ENCODE measurements at places on chromosomes 4 and X.
A peak's percentile ranks its signal among the peaks of the same experiment; 100 is the strongest.

DNA sequence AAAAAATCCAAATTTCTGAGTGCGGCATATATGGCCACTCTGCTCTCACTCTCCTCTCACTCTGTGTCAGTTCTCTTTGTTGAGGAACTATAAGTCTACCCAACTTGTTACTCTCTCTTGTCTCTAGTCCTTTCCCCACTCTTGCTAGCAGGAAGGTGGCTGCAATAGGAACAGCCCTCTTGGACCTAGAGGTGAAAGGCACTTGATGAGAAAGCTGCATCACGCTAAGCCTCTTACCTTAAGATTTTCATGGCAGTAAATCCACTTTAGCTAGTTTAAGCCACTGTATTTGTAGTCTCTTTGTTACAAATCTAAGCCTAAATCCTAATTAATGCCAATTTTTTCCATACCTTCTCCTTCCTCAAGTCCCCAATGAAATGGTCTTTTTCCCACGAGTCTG is 189.9 kb downstream of the NKX6-1 start:
- no peak for DNase-seq

DNA sequence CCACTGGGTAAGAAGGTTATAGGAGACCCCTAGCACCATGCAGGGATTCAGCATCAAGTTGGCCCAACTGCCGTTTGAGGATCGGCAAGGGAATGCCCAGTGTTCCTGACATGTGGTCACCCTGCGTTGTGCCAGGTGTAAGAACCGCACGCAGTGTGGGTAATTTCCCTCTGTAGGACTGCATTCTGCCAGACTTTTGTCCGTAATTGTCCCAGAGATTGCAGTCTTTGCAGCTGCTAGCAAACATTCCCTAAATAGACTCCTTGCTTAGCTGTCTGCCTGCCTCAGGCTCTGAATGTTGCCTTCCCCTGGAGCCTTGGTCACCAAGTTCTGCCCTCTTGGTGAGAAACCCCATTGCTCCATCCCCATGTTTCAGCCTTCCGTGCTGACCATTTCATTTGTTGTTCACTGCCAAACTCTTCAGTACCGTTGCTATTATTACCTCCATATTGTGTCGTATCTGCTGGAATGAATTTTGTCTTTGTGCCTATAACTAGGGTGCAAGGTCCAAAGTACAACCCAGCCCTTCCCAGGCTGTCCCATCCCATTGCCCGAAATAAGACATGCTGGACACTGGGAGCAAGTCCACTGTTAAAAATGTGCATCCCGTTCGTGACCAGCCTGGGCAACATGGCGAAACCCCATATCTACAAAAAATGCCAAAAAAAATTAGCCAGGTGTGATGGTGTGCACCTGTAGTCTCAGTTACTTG is 53.8 kb upstream of the USP9X start:
- DNase-seq: peak; percentile 14

DNA sequence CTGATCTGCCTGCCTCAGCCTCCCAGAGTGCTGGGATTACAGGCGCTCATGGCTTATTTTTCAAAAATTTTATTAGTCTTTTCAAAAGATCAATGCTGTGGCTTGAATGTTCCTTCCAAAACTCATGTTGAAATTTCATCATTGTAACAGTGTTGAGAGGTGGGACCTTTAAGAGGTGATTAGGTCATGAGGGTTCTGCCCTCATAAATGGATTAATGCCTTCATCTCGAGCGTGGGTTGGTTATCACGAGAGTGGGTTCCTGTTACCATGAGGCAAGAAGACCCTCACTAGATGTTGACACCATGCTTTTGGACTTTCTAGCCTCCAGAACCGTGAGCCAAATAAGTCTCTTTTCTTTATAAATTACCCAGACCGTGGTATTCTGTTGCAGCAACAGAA is 30.3 kb downstream of the EIF2S3 start:
- no peak for DNase-seq

- no peak for DNase-seq
Measured at GRCh38 chr4:103673983-103674382, 45.8 kb downstream of the TACR3 start.

DNA sequence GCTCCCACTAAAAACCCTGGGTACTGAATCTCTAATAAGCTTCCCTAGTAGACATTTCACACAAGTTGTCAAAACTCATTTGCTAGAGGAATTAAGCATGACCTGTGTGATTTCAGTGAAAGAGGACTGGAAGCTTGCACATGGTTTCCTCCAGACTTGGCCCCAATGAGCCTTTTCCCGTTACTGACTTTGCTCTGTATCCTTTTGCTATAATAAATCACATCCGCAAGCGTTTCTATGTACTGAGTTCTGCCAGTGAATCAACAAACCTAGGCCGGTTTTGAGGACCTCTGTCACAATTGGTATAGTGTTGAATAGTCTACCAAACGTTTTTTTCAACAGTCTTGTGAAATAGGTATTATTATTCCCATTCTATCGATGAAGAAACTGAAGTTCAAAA is 8.2 kb downstream of the ATP11C start:
- DNase-seq: no peak

DNA sequence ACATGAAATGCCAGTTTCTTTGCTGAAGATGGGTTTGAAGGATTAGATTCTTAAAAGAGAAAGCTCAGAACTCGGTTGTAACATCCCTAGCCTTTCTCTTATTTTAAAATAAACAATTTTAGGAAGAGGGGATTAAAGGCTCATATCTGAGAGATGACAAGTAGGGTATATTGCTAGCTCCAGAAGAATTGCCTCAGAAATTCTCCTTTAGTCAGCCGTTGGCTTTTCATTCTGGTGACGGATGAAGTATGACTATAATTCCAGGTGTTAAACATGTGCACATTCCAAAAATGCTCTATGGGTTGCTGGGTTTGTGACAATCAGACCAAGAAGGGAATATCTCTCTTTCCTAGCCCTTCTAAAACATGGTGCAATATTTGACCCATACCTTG is 17.8 kb downstream of the DKK2 start:
- no peak for DNase-seq

DNA sequence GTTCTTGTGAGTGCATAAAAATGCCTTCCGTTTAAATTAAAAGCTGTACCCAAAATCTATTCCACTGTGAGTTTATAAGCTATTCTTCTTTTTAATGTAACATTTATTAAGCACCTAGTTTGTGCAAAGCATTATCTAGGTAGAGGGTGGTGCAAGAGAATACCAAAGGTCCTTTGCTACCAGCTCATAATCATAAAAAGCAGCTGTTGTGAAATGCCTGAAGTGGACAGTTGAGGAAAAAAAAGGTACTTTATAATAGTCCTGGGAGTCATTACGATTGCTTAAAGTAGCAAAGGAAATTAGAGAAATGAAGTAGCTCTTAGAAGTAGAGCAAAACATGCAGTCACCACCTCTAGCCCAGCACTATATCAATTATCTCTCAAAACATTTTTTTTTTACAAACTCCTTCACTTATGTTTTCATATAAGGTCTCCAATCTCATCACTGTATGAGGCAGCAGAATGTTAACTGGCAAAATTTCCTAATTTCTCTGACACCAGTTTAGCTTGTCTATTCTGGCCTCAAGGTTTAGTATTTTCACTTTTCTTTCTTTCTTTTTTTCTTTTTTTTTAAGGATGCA is 2.1 kb downstream of the MBNL3 start:
- DNase-seq: no peak

DNA sequence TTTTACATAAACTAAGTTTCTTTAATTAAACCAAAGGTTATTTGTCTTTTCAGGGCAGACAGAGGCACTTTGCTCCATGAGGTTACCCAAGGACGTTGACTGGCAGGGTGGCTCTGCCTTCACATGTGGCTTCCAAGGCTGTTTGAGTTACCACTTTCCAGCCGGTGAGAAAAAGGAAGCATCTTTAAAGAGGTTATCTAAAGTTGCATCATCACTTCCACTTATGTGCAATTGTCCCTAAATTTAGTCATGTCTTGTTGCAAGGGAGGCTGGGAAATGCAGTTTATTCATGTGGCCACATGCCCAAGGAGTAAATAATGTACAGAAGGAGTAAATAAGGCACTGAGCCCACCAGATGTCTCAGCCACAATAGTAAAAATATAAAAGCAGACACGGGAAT is 29.0 kb upstream of the RAP1GDS1 start:
- no peak for DNase-seq

GRCh38 chr4:151719956-151720334 is 40.9 kb downstream of the GATB start:
- no peak for DNase-seq

DNA sequence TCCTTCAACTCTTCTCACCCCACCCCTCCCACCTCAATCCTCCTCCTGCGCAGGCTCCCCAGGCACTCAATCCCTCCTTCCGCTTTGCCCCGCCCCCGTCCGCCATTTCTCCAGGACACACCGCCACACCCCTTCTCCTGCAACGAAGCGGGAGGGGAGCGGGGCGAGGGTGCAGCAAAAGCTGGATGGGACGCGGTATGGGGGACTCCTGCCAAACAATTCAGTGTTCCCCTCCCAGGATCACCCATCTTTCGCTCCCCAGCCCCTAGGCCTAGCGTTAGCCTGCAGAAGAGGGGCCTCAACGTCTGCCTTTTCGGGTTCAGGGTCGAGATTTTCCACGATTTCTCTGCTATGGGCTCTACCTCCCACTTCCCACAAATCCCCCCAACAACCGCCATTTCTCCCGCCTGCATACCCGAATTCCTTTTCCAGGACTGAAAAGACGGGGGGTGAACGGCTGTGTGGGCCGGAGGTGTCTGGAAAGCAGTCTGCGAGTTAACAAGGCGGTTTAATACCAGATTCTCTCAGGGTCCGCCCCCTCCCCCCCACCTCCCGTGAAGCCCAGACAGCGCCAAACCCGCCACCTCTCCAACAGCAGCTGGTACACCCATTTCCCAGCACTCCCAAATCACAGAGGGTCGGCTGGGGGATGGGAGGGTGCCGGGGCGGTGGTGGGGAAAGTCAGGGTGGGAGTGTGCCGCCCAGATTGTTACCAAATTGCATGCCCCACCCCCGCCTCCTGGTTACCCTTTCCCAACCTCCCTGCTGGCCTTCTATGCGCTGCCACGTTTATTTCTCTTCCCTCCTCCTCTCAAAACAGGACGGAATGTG is 774 bp downstream of the ARMCX2 start:
- peak; percentile 78 for DNase-seq

DNA sequence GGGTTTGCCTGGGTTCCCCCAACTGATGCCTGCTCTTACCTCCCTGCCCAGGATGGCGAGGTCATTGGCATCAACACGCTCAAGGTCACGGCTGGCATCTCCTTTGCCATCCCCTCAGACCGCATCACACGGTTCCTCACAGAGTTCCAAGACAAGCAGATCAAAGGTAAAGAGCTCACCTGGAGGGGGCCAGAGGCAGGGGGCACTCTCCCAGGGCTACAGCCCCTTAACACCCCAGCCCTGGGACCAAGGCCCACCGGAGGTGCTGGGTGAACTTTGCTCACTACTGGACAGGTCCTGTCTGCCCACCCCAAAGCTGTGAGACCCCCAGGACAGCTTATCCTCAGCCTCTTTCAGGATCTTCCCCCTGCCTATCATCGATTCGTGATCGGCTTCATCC is 24.5 kb downstream of the HTRA3 start:
- no peak for DNase-seq

- DNase-seq: no peak
Measured at GRCh38 chr4:98887145-98887544, 41.8 kb downstream of the EIF4E start.

DNA sequence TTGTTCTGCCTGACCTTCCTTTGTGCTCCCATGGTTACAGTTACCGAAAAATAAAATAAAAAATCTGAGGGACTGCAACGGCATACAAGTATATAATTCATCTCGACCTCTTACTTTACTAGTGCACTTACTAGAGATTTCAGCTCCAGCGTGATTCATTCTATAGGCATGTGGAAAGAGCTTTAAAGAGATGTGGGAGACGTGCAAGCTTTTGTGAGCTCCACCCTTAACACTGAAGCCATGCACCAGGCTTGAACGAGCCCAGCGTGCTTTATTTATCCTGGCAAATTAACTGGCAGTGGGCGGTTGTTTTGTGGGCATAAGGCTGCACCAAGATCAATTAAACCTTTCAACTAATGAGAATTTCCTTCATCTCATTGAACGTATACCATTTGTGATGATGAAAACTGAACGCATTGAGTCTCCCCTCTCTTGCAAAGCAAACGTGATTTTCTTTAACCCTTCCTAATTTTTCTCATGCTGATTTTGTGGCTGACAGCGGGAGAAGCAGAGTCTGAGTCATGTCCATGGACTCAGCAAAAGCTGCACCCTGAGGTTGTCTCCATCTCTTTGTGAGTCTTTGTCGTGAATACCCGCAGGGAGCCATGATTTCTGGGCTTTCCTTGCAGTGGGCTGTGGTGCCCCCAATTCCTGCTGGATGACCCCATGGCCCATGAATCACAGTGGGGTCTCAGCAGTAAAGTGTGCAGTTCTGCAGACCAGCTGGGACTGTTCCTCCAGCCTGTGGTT is 60.1 kb downstream of the MXRA5 start:
- no peak for DNase-seq

DNA sequence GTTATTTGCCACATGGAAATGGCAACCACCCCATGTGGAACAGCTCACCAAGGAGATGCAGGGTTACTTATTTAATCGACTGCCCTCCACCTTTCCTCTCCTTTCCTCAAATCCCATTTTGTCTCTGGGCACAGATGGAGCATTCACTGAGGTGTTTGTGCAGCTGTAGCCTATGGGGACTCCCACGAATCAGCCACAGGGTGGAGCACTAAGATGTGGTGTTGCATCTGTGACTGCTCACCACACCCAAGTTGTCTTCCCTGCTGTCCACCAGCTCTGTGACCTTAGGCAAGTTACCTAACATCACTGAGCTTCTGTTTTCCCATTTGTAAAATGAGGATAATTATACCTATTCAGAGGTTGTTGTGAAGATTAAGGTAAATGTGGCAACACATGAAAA is 252.4 kb upstream of the CPEB2 start:
- peak; percentile 28 for DNase-seq

DNA sequence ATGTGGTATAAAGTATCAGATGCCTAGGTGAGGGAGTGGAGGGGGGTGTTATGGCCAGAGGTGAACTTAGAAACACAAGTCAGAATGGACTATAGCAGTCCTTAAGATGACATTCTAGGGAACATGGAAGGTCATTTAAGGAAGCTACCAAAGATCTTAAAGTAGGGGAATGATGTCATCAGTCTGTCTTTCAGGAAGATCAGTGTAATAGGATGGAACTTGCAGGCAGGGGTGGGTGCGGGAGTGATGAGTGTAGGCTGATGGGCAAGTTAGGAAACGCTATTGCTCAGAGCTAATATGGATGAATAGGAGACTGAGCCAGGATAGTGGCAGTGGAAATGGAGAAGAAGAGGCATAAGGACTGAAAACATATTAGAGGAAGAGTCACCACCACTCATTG is 27.5 kb upstream of the CWH43 start:
- no peak for DNase-seq

GRCh38 chrX:153736871-153737441 is 12.3 kb downstream of the ABCD1 start:
- DNase-seq: no peak
